Umbilical cord (tissue), 2 donors: ENCODE measurements at places on chromosomes 2 and 18.

GRCh38 chr2:62593825-62594224, 87.8 kb upstream of the TMEM17 start:
- no peak for DNase-seq

GRCh38 chr2:98524168-98524567, 79.5 kb downstream of the INPP4A start:
- no peak for DNase-seq

GRCh38 chr2:182616471-182617393, 99.3 kb upstream of the DNAJC10 start:
- DNase-seq: no peak

DNA sequence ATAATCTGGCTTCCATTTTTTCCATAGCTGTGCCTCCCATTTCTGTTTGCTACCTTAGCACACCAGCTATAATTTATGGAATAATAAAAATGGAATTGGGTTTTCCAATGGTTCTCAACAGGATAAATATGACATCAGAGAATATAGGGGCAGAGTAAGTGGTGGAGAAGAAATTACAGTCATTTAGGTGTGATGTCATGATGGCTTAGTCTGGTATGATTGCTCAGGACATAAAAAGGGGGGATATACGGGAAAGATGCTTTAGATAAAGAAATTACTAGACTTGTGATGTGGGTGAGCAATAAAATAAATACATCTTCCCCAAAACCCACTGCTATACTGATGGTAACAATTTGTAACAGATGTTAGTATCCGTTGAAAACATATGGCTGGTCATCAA, 21.6 kb upstream of the KIF5C start:
- no peak for DNase-seq

GRCh38 chr2:203574824-203575223, 39.7 kb upstream of the RAPH1 start:
- no peak for DNase-seq

GRCh38 chr2:11980809-11981208, 234.4 kb downstream of the LPIN1 start:
- no peak for DNase-seq

DNA sequence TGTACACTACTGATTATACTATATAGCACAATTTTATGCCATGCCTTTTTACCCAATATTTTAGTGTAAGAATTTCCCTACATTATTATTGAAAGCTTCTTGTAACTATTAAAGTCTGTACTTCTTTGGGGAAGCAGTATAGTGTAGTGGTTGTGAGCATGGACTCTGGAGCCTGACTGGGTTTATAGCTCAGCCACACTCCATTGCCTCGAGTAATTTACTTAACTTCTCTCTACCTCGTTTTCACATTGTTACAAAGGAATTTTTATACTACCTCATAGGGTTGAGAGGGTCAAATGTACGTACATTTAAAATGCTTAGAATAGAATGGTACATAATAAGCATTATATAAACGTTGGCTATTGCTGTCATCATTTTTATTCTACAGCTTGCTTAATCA, 139.2 kb downstream of the UBR3 start:
- no peak for DNase-seq

- no peak for DNase-seq
Measured at GRCh38 chr2:172745636-172746035, 10.0 kb downstream of the RAPGEF4 start.

DNA sequence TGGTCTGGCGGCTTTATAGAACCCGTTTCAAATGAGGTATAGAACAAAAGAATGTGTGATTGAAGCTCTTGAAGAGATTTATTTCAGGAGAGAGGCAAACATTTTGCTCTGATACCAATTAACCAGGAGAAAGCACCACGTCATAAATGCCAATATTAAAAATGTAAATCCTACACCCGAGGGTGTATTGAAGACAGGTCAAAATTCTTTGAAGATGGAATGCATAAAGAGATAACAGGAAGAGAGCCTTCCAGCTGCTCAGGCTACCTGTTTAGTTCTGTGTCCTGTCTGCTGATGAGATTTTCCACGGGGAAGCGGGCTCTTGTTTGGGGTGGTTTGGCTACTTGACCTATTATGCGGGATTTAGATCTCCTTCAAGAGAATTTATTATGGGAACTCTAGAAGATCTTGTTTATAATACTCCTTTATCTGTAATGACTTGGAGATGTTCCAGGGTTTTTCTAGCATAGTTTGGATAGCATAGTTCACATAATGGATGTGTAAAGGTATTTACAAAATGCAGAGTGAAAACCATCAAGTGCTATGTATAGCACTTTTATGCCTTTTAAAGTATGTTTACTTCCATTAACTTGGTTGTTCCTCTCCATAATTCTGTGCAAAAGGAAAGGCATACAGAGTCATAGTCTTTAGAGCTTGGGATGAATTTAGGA, 204.5 kb upstream of the SPRED2 start:
- peak; percentile 65 for DNase-seq

DNA sequence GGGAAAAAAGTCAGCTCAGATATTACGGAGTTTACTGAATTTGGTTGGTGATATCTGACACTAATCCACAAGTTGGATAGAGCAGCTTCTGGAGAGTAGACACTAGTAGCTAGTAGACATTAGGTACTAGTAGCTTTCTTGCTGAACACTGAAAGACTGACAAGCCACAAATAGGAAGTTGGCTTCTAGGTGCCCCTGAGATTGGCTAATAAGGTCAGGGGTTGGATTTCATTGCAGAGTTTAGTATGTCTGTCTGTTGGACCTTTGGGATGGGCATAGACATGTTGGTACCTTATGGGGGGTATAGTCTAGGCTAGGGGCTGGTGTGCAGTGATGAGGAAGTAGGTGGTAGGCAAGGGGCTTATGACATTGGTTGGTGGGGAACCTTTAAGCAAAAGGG, 164.9 kb upstream of the LRRTM1 start:
- DNase-seq: no peak
